ENCODE measurements at places on chromosomes 3 and 15. TPM values are rescaled to one million over a fixed set of nuclear protein-coding genes. Genes with fewer than 3 reads are reported as not detected.

DNA sequence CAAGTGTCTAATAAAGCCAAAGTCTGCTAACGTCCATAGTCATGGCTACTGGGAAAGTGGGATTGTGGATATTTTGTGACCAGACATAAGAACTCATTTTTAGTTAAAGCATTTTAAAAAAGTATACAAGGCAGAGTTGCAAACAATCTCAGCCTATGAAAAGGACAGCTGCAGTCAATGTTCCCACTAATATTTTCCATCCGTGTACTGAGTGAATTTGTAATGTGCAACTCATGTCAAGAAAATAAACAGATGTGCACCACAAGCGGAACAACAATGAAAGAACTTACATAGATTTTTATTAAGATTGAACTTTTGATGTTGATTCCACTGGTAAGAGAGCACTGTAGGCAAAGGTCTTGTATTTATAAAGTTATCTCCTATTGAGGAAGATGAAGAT lies 231.3 kb upstream of the SEMA6D start:
- no peak for DNase-seq
- no peaks in the 10 kb centered on the region for H3K36me3 ChIP-seq
- H3K27me3 ChIP-seq: no peaks in the 10 kb centered on the region
- no peak overlapping the region for H3K27ac ChIP-seq
- no peak overlapping the region for H3K4me3 ChIP-seq
- H3K4me1 ChIP-seq: no peaks in the 10 kb centered on the region

GRCh38 chr15:55960946-55961345 lies 32.5 kb downstream of the NEDD4 start:
- no peak overlapping the region for H3K4me3 ChIP-seq
- no peak for DNase-seq
- no peak overlapping the region for H3K27ac ChIP-seq
- no peaks in the 10 kb centered on the region for H3K4me1 ChIP-seq
- H3K27me3 ChIP-seq: no peaks in the 10 kb centered on the region
- H3K36me3 ChIP-seq: peaks cover 6% of the 10 kb centered on the region

DNA sequence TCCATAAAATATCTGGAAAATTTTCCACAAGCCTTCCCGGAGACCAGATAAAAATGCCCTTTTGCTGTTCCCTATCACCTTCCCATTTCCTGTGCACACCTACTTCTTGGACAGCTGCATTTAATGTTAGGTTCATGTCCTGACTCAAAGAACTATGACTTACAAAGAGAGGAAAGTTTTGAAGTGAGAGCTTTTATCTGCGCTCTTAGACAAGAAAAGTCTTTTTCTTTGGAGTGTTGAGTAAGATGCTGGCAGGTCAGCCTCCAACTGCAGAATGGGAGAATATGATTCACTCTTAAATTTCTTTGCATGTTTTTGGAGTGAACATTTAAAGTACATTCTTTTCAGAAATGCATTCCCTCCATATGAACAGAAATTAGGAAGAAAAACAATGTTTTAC lies 147.3 kb upstream of the DPH6 start:
- H3K36me3 ChIP-seq: no peaks in the 10 kb centered on the region
- H3K4me1 ChIP-seq: peaks cover 59% of the 10 kb centered on the region
- DNase-seq: no peak
- no peak overlapping the region for H3K27ac ChIP-seq

GRCh38 chr3:62954580-62954979 lies 79.4 kb upstream of the CADPS start:
- no peak overlapping the region for H3K4me3 ChIP-seq
- H3K4me1 ChIP-seq: no peaks in the 10 kb centered on the region
- H3K27me3 ChIP-seq: no peaks in the 10 kb centered on the region
- H3K36me3 ChIP-seq: no peaks in the 10 kb centered on the region
- no peak for DNase-seq
- no peak overlapping the region for H3K27ac ChIP-seq

GRCh38 chr15:40550341-40551037 lies 14.4 kb downstream of the CCDC32 start:
- peaks cover 26% of the 10 kb centered on the region for H3K36me3 ChIP-seq
- DNase-seq: no peak

DNA sequence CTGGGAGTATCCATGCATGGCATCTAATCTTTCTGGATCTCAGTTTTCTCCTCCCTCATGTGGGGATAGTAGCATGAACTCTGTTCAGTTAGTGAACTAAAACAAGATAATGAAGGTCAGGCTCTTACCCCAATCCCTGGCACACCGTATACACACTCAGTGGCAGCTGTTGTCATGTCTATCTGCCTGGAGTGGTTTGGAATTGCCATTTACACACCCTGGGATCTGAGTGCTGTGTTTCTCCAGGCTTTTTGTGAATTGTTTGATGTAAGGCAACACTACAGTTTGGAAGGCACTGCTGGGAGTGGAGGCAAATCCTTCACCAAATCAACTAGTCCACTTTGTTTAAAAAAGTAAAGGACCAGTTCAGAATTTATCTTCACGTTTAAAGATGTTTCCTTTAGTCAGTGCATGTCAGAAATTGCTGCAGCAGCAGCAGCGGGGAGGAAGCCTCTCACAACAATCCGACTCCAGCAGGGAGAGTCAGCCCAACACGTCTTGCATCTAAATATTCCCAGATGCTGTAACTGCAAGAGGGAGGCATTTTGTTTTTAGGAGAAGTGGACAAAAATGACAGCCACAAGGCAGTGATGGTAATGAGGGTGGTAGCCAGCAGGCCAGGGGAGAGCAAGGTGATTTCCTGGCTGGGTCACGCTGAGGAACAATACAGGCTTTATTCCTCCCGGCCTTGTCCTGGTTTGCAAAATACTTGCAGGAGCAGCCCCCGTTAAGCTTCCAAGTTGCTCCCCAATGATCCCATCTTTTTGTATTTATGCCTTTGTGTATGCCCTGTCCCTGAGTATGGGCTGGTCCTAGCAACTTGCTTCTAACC lies 128.5 kb upstream of the LRIG1 start:
- no peak overlapping the region for H3K27ac ChIP-seq
- H3K36me3 ChIP-seq: no peaks in the 10 kb centered on the region
- DNase-seq: no peak
- H3K27me3 ChIP-seq: peaks cover 2% of the 10 kb centered on the region

DNA sequence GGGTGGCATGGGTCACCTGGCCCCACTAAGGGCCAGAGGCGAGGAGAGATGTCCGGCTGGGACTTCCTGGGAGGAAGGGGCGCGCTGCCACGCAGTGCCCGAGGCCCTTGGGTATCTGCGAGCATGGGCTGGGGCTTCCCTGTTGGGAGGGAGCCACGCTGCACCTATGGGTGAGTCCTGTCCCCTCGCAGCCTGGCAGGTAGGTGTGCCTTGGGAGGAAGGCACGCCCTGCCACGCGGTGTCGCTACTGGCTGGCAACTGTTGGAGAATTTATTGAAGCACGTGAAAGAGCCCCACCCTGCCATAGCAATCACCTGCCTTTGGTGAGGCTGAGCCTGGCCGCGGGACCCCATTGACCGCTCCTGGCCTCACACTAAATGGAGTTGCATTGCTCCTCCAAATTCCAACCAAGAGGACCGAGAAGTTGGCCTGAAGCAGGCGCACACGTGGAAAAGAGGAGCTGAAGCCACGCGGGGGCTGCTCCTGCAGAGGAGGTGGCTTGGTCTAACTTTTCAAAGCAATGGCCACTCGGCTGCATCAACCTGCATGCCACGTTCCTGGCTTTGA lies 134.2 kb downstream of the TJP1 start:
- H3K36me3 ChIP-seq: no peaks in the 10 kb centered on the region
- H3K4me3 ChIP-seq: no peak overlapping the region
- DNase-seq: no peak
- no peaks in the 10 kb centered on the region for H3K27me3 ChIP-seq
- no peak overlapping the region for H3K27ac ChIP-seq

DNA sequence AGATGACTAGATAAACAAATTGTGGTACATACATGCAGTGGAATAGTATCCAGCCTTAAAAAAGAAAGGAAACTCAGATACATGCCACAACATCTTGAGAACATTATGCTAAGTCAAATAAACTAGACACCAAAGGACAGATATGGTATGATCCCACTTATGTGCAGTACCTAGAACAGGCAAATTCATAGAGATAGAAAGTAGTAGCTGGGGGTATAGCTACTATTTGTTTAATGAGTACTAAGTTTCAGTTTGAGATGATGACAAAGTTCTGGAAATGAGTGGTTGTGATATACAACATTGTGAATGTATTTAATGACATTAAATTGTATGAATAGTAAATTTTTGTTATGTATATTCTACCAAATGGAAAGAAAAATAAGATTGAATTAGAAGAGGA lies 477.2 kb upstream of the CFAP20DC start:
- peaks cover 3% of the 10 kb centered on the region for H3K4me1 ChIP-seq
- no peaks in the 10 kb centered on the region for H3K36me3 ChIP-seq
- H3K27ac ChIP-seq: no peak overlapping the region
- H3K27me3 ChIP-seq: no peaks in the 10 kb centered on the region

DNA sequence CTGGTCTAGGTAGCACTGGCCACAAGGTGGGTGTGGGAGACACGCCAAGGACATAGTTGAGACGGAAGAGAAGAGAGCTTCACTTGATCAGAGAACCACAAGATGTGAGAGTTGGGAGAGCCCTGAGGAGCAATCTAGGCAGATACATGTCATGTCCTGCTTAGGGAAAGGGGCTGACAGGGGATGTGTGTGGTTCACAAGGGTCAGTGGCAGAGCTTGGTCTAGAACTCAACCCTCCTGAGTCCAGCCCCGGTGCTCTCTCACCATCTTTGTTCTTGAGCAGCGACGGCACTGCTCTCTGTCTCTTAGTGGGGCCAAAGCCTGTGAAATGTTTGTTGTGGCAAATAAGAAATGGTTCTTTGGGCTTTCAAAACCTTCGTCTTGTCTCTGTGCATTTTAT lies 243.5 kb upstream of the ROPN1 start:
- DNase-seq: no peak
- H3K36me3 ChIP-seq: no peaks in the 10 kb centered on the region
- no peak overlapping the region for H3K4me3 ChIP-seq

DNA sequence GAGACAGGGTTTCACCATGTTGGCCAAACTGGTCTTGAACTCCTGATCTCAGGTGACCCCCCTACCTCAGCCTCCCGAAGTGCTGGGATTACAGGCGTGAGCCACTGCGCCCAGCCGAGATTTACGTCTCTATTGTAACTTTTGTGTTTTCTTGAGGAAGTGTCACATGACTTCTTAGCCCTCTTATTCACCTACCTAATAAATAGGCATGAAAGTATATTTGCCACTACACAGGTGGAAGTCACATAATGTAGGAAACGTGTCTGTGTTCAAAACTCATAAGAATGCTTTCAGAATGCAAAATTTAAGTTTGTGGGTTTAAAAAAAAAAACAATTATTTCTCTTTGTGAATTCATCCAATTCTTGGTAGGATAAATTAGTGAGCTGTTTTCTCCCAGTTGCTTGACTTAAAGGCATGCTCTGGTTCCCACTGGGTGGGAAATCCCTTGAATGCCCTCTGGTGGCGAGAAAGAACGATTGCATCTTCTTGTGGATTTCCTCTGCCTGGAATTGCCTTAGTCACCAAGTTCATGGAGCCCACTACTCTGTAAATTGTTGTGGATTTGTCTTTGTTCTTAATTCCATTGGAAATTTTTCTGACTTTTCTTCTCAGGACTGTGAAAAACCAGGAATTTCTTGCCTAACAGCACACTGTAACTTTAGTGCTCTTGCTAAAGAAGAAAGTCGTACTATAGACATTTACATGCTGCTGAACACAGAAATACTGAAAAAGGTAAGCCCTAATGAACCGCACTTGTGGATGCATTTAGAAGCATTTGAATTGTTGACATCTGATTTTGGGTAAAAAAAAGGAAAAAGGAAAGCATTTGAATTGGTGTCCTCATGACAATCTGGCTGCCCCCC lies 82.2 kb upstream of the CTDSPL start:
- H3K4me1 ChIP-seq: peaks cover 4% of the 10 kb centered on the region
- peaks cover 43% of the 10 kb centered on the region for H3K27me3 ChIP-seq
- DNase-seq: peak; percentile 83

DNA sequence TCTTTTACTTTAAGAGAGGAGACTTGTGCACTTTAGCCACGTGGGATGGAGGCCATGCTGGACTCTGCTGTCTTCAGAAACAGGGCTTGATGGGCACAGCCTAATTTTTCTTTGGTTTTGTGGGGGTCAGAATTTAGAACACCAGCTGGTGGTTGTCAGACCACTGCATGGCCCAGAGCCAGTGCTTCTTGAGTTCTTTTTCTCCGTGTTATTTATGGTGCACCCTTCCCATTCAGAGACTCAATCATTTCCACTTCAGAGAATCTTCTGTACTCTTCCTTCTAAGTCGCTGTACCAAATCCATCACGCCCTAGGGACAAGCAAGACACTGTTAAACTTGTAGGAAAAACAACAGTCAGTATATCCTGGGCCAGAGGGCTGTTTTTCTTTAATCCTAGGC lies 20.1 kb downstream of the PRR23A start:
- no peak overlapping the region for H3K27ac ChIP-seq
- H3K4me3 ChIP-seq: no peak overlapping the region
- H3K27me3 ChIP-seq: peaks cover 10% of the 10 kb centered on the region
- no peak for DNase-seq
- no peaks in the 10 kb centered on the region for H3K36me3 ChIP-seq

DNA sequence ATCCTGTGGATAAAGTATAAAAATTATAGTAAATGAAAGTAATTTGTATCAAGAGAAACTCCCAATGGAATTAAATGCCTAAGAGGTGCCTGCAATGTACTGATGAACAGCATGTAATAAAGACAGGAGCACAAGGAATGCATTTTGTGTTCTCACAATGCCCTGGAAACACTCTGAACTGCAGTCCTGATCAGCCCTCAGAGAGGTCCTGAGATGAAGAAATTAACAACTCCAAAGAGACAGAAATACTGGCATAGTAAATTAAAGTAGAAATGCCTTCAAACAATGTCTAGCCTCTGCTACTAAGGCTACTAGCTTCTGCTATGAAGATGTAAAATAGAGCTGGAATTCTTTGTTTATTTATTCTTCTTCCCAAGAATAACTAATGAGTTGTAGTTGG lies 59.9 kb downstream of the CFAP20DC start:
- H3K4me1 ChIP-seq: peaks cover 16% of the 10 kb centered on the region
- no peak overlapping the region for H3K4me3 ChIP-seq
- H3K27ac ChIP-seq: peak overlapping the region; percentile 20
- H3K27me3 ChIP-seq: no peaks in the 10 kb centered on the region

DPPA2 gene
- total RNA-seq: not detected

GOLGA6D gene
- total RNA-seq: not detected

PLA2G4F gene
- total RNA-seq: not detected

WNT7A gene
- total RNA-seq: not detected

BSN gene
- total RNA-seq: under 0.01 TPM

GSK3B gene
- 79.9 TPM for total RNA-seq
